CD4-positive, CD25-positive, alpha-beta regulatory T cell (primary cell): ENCODE measurements at places on chromosomes 13 and 19. TPM values are rescaled to one million over a fixed set of nuclear protein-coding genes. Genes with fewer than 3 reads are reported as not detected.

The ANGPTL4 gene
- total RNA-seq = not detected

- no peaks in the 10 kb centered on the region for H3K36me3 ChIP-seq
- H3K27me3 ChIP-seq = no peaks in the 10 kb centered on the region
- peaks cover 8% of the 10 kb centered on the region for H3K4me1 ChIP-seq
- no peak overlapping the region for H3K4me3 ChIP-seq
- no peak overlapping the region for H3K27ac ChIP-seq
These were observed 15.5 kb downstream of the KASH5 start for GRCh38 chr19:49403404-49404187.

DNA sequence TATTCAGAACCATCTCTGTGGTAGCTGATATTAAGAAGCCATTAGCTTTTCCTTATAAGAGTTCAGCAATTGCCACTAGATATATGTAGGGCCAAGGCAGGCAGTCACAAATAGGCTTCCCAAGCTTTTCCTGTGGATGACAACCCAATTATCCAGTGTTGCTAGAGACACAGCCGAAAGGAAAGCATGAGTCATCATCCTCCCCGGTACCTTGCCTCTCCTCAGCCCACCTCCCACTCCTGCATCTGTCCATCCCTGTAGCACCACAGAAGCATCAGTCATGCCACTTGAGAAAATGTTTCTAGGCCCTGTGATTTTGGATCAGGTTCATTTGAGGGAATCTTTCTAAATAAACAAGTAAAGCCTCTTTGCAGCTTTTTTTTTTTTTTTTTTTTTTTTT lies 204.3 kb downstream of the DNAJC15 start:
- no peak overlapping the region for H3K4me3 ChIP-seq
- no peak for DNase-seq
- no peaks in the 10 kb centered on the region for H3K4me1 ChIP-seq

The CYP2A7 gene
- total RNA-seq = not detected
